ENCODE measurements at places on chromosomes 7 and 10. TPM values are rescaled to one million over a fixed set of nuclear protein-coding genes. Genes with fewer than 3 reads are reported as not detected.

GRCh38 chr7:30829471-30829870 is 58.3 kb downstream of the MINDY4 start:
- DNase-seq, result no peak

- peak; percentile 30 for DNase-seq
These were observed 517.5 kb upstream of the GALNT17 start for GRCh38 chr7:70614237-70615045.

GRCh38 chr10:6743291-6743849 is 163.3 kb upstream of the PRKCQ start:
- no peak for DNase-seq

FKBP6 gene
- total RNA-seq, result not detected

PAPSS2 gene
- total RNA-seq, result 58.6 TPM

- DNase-seq, result no peak
These were observed 522.7 kb upstream of the FZD8 start for GRCh38 chr10:36164556-36165504.

- DNase-seq, result peak; percentile 61
These were observed 473 bp downstream of the CYP51A1 start for GRCh38 chr7:92133737-92134270.

DNA sequence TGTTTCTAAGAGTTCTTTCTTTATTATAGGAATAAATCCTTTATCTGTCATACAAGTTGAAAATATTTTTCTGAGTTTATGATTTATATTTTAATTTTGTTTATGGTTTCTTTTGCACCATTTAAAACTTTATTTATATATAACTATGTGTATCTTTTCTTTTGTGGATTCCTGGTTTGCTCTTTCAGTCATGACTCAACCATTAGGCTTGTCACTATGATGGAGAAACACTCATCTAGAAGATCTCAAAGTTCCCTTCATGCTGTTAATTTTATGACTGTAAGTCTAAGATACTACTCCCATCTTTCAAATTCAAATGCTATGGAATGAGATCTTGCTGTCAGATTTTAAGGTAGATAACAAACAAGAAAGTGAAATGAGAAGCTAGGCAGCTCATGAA is 199.5 kb downstream of the INHBA start:
- DNase-seq, result peak; percentile 69

DNA sequence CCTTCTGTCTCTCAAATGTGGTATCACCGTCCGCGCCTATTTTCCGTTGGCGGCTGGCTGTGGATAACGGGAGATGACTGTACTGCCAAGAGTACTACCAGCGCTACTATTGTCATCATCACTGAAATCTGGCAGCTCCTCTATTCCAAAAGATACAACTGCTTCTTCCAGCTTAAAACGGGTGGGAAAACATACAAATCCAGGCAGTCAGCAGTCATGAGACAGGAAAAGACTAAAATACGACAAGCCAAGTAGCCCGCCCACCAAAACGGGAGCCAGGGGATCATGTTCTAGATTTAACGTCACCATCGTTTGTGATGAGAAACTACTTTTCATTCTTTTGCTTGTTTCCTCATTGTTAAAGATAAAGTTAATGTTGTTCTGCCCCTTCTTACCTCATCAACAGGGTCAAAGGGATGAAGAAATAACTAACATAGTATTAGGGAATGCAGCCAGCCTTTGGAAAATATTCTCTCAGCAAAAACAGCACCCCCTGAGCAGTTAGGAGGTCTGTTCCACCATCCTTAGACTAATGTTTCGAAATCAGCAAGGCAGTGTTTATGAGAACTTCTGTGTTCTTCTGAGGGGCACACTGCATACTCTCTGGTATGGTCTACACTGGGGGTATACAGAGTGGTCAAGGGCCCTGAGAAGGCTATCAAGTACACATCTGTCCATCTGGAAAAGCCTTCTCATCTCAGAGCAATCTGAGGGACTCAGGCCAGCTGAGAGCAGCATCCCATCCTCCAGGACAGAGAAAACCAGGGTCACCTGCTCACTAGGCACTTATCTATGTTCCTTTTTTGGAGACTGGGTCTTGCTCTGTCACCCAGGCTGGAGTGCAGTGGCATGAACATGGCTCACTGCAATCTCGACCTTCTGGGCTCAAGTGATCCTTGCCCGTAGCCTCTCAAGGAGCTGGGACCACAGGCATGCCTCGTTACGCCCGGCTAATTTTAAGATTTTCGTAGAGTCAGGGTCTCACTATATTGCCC is 47.5 kb downstream of the GNA12 start:
- peak; percentile 94 for DNase-seq

GRCh38 chr10:116437076-116437692 is 9.5 kb downstream of the PNLIPRP3 start:
- DNase-seq, result no peak

DNA sequence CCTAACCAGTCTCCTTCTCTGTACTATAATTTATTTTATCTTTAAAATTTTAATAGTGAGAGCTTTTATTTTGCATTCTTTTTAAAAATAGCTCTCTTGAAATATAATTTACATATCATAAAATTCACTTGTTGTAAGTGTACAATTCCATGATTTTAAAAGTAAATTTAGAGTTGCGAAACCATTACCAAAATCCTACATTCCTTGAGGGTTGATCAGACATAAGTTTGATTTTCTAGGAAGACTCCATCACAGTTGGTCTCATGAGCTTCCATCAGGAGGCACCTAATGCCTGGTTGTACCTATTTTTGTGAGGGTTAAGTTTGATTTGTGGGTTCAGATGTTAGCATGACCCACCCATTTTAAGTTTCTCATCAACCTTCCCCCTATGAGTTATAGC is 108.1 kb downstream of the BMPER start:
- peak; percentile 21 for DNase-seq

PTPRZ1 gene
- not detected for total RNA-seq

SEMA4G gene
- 0.56 TPM for total RNA-seq

GRCh38 chr7:157519798-157520244 is 183.0 kb downstream of the DNAJB6 start:
- no peak for DNase-seq

GRCh38 chr10:63646491-63646890 is 125.3 kb downstream of the REEP3 start:
- no peak for DNase-seq

DNA sequence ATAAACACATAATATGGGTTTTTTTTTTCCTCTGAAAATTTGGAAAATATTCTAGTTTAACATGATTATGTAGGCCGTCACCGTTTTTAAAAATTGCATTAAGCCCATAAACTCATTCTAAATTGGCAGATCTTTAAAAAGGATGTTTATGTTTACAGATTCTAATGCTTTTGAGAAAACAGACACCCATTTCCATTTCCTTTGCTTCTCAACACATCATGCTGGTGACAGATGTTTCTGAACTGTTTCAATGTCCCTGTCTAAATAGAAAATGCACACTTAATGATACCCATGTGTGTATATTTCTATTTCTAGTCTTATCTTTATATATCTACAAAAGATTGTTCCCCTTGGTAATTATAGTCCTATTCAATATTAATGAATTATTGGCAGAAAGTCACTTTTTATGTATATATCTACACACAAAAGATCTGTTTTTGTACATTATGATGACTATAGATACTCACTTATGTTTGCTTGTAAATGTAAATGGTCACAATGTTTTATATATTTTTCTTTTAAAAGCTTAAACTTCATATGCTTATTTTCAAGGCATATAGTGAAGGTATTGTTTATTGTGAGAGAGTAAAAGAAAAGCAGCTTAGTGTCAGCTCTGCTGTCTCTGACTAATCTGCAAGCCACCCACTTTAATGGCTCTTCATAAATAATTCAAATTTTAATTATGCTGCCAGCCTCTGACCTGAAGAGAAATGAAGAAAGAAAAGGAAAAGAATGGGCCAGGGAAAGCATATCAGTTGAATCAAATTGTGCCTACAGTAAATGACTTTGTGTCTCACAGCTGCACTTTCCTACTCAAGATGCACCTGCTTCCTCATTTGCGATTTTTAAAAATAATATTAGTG is 179.4 kb downstream of the CACNA2D1 start:
- DNase-seq, result no peak

SLC29A3 gene
- 0.72 TPM for total RNA-seq

DNA sequence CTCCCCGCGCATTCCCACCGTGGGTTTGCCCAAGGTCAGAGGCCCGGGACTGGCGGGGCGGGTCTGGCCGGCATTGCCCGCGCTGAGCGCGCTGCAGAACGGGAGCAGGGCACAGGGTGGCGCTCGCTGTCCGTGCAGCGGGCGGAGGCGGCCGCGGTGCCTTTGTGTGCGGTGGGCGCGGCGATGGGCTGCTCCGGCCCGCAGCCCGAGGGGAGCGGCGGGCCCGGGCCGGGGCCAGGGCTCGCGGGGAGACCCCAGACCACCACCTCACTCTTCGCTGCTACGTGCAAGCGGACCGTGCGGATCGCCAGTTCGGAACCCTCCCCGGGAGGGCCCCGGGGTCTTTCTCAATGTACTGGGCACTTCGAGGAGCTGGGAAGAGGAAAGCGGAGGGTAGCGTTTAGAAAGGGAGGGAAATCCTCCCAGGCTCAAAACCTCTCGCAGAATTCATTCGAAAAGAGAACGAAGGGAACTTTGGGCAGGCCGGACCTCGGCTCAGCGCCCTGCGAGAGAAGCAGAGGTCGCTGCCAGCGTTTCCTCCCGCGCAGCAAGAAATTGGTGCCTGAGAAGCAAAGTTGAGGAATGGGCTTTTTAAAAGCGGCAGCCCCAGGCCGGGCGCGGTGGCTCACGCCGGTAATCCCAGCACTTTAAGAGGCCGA is 8.5 kb downstream of the SP8 start:
- no peak for DNase-seq

DNA sequence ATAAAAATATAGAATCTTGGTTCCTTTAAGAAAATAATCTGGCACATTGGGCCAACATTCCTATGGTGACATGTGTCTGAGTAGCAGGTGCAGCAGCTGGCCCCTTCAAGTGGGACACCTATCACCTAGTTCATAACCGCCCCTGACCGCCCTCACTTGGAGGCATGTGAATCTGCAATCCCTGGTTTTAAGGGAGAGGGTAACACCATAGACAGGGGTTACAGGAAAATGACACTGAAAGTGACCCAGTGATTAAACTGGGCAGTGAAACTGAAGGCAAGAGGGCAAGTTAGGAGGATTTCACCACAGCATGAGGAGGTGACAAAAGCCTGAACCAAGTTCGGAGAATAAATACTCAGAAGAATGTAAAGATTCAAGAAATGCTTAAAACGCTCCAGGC is 1.1 kb downstream of the RSU1 start:
- no peak for DNase-seq

DNA sequence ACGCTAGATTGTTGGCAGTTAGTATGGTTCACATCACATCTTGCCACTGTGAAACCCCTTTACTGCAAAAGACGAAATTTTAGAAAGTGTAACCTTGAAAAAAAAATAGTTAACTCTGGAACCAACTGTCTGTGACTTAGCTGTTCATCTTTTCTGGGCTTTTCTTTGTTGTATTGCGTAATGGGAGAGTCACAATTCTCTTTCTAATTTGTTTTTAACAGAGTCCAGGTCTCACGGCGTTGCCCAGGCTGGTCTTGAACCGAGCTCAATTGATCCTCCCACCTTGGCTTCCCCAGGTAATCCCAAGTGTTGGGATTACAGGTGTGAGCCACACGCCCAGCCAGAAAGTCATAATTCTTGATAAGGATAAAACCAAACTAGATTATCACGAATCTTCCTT is 14.5 kb downstream of the UBE3C start:
- no peak for DNase-seq

All from IMR-90 (cell line).